Chondrocyte (in vitro differentiated cells): ENCODE measurements at places on chromosomes 5 and 9.

DNA sequence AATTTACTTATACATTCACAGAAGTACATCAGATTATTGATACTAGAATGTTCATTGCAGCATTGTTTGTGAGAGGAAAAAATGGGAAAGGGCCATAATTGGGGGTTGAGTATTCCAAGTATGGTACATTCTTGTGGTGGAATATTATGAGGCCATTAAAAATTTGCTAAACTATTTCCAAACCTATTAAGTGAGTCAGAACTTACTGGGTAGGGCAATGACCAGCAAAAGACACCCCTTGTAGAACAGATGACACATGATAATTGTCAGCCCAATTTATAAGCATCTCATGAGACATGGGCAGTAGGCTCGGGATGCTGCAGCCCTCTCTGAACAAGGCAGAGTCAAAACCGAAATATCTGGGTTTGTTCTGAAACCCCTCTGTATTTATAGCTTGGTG lies 192.6 kb upstream of the IL12B start:
- no peak for DNase-seq

DNA sequence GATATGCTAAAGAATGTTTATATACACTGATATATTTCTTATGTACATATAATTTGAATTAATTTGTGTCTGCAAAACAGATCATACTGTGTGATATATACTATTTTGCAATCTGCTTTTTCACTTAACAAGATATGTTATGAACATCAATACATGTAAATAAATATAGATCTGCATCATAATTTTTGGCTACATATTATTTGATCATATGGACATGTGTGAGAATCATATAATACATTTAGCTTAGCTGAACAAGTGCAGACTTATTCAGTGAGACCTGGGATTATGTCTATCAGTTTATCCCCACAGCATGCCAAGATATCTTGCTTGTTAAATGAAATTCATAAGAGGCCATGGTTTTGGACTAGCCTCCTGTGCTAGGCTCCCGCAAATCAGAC lies 474.3 kb downstream of the ARHGEF28 start:
- DNase-seq: no peak

DNA sequence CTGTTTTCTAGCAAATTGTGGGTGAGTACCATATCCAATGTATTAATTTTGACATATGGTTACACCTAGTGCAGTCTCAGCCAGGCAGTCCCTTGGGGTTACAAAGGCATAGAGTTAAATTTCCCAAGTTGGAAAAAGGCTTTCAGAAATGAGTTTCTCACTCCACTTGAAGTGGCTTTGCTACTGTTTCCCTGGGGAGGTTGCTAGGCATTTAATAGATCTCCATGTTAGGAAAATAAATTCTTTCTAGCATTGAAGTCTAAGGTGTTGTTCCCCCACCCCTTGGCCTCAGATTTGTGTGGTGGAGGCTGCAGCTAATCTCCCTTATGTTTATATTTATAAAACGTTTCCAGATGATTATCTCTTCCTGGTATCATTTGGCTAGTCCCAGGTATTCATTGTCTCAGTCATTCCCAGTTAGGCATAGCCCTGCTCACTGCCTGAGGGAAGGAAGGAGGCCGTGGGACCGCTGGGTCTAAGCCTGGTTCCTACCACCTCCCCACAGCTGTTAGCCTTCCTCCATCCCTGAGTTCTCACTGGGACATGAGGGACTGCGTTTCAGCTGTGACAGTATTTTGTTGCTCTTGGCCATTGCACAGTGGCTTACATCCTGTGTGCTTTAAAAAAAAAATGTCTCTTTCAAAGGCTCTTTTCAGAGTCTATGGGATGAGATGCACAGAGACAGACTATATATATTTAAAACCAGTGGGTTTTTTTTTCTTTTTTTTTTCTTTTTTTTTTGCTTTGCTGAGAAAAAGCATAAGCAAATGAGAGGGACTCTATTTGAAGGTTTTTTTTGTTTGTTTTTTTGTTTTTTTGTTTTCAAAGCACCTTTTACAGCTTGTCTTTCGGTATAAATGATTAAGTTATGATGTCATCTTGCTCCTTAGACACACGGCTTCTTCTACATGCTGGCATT lies 121.5 kb downstream of the MAST4 start:
- DNase-seq: no peak

GRCh38 chr5:78360924-78361630 lies 660 bp downstream of the SCAMP1 start:
- DNase-seq: no peak

DNA sequence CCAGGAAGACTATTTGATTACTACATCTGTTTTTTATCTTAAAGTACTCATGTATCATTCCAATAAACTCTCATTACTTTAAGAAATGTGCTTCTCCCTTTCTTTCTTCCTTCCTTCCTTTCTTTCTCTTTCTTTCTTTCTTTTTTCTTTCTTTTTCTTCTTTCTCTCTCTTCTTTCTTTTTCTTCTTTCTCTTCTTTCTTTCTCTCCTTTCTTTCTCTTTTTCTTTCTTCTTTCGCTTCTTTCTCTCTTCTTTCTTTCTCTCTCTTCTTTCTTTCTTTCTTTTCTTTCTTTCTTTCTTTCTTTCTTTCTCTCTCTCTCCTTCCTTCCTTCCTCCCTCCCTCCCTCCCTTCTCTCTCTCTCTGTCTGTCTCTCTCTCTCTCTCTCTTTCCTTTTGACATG lies 298.6 kb upstream of the ANKH start:
- DNase-seq: no peak

DNA sequence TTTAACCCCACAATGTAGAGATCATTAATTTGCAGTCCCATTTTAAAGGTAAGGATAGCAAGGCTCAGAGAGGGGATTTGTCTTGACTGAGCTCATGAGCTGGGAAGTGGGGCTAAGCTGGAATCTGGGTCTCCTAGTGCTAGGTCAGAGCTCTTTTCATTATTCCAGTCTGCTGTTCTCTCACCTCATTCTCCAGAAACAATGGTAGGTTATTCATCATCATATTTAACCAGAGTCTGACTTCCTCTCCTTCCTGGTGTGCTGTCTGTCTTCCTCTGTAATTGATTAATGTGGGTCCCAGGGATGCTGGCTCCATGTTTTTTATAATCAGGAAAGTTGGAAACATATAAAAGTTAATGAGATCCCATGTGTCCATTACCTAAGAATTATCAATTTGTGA lies 20.6 kb downstream of the C9orf43 start:
- no peak for DNase-seq

- DNase-seq: no peak
These were observed 50.3 kb downstream of the MTAP start for GRCh38 chr9:21852754-21853153.

DNA sequence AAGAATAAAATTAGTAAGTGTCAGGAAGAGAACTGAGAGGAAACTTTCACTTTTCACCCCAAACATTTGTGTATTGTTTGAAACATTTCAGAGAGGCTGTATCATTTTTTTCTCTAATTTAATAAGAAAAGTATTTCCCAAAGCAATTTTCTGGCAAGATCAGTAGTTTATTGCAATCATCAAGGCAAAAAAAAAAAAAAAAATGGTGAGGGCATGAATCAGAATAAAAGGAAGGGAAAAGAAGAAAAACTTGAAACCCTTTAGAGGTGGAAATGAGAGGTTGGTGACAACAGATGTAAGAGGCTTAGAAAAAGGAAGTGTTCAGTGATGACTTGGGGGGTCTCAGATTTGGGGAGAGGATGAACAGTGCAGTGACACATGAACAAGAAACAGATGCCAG lies 13.3 kb downstream of the SHC3 start:
- DNase-seq: no peak

- no peak for DNase-seq
These were observed 83.3 kb downstream of the RAB3C start for GRCh38 chr5:58666141-58666540.
